ENCODE measurements at places on chromosomes 1 and 21.

- DNase-seq, result no peak
Observed at GRCh38 chr21:38986806-38987632, 181.3 kb downstream of the ETS2 start.

DNA sequence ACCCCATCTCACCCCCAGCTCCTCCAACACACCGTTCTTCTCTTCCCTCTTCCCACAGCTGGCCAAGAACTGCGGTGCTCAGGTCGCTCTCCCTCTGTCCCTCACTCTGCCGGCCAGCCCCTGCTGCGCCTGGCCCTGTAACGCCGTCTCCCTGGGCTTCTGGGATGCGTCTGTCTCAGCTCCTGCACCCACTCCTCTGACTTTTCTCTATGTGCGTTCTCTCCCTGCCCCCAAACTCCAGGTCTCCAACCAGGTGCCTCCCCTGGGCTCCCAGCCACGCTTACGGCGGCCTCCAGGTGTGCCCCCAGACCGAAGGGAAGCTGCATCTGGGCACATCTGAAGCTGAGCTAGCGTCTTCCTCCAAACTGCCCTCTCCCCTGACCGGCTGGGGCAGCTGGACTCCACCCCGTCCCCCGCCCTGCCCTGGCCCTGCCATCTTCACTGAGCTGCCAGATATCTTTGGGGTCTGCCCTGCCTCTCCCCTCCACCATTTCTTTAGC, 2.6 kb downstream of the KRTAP10-12 start:
- DNase-seq, result no peak

GRCh38 chr1:220896092-220896491, 16.8 kb downstream of the HLX start:
- no peak for DNase-seq

- no peak for DNase-seq
Observed at GRCh38 chr1:236834876-236835275, 39.8 kb downstream of the MTR start.

DNA sequence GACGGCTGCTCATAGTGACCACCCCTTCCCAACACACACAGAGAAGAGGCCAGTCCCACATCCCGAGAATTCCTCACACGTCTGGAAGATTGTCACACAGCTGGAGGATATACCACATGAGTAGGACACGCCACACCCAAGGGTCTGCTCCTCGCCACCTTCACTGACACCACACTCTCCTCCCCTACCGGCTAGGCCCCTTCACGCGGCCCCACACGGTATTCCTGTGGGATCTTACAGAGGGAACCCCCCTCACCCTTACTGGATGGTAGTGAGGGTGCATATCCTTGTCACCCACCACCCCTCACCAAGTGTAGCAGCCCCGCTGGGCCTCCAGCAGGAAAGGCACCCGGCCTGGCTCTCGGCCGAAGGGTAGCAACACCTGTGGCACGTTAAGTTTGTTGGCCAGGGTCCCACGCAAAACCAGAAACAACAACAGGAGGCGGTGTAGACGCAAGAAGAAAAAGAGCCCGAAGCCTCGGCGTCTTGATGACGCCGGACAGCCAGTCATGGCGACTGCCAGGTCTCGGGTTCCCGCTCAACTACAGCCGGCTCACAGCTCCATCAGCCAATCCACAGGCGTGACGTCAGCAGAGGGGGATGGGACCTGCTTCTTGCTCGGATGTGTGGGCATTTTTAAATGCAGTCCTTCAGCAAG, at the start of gene NUP210L:
NUP210L (minus strand) TSS at position 540 of the 658 bp plus-strand sequence.
- no peak for DNase-seq

DNA sequence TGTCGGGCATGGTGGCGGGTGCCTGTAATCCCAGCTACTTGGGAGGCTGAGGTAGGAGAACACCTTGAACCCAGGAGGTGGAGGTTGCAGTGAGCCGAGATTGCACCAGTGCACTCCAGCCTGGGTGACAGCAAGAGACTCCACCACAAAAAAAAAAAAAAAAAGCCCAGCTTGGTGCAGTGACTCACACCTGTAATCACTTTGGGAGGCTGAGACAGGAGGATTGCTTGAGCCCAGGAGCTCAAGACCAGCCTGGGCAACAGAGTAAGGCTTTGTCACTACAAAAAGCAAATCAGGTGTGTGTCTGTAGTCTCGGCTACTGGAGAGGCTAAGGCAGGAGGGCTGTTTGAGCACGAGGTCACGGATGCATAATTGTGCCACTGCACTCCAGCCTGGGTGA, 5.0 kb upstream of the H6PD start:
- no peak for DNase-seq

- no peak for DNase-seq
Observed at GRCh38 chr1:70948396-70949017, 99.1 kb downstream of the PTGER3 start.

DNA sequence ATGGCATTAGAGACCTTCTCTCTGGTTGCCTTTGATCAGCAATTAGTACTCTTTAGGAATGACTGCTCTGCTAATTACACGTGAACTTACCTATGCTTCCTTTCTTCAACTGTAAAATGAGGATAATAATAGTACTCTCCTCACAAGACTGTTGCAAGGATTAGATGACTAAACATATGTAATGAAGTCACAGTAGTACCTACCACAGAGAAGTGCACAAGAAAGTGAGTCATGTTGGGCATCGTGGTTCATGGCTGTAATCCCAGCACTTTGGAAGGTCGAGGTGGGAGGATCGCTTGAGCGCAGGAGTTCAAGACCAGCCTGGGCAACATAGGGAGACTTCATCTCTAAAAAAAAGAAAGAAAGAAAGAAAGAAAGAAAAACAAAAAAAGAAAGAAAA, 68.1 kb upstream of the AK4 start:
- no peak for DNase-seq

DNA sequence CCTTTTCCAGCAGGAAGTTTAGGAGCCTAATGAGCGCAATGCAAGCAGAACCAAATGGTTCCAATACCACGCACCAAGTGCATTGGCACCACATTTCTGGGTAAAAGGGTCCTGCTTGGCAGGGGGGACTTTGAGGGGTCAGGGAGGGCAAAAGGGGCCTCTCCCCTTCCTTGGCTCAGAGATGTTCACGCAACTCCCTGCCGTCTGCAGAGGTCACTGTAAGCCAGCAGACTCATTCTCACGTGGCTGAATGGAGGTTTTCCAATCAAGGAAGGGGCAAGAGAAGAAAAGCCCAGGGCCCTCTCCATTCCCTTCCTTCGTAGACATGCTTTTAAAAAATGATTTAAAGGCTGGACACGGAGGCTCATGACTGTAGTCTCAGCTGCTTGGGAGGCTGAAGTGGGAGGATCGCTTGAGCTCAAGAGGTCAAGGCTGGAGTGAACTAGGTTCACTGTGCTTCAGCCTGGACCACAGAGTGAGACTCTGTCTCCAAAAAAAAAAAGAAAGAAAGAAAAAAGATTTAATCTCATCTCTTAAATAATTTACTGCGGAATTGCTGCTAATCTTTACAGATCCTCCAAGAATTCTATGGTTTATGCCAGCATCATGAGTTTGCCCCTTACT, 80.3 kb downstream of the RUNX3 start:
- no peak for DNase-seq

GRCh38 chr1:94612525-94613204, 71.1 kb upstream of the F3 start:
- DNase-seq, result no peak

DNA sequence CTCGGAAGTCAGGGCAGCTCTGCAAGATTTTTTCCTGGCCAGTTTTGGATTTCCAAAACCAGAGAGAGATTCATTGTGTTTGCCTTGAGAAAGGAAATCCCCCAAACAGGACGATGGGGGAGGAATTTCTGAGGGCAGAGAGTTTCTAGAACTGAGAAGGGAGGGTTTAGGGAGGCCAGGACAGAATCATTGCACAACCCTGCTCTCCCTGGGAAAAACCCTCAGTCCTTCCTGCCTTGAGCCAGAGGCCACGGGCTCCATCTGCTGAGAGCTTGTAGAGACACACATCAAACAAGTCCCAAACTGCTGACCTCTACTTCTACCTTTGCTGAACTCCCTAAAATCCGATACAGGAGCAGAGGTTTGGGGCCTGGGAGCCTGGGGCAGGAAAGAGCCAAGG, 99.7 kb downstream of the NMNAT2 start:
- no peak for DNase-seq

DNA sequence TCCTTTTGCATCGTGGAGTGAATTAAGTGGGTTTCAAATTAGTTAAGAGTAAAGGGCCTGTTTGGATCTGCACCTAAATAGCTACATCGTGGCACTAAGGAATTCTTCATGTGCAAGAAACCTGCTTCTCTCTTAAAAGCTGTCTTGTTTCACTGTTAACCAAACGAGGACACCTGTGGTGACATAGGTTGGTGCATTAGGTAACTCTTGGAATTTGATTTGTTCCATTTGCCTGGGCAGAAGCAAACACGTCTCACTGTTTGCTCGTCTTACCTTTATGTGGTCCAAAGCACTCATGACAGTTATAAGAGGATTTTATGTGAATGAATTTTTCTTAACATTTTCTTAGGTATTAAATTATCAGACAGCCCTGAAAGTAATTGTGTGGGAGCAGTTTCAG, 60.9 kb downstream of the PRDM2 start:
- no peak for DNase-seq

DNA sequence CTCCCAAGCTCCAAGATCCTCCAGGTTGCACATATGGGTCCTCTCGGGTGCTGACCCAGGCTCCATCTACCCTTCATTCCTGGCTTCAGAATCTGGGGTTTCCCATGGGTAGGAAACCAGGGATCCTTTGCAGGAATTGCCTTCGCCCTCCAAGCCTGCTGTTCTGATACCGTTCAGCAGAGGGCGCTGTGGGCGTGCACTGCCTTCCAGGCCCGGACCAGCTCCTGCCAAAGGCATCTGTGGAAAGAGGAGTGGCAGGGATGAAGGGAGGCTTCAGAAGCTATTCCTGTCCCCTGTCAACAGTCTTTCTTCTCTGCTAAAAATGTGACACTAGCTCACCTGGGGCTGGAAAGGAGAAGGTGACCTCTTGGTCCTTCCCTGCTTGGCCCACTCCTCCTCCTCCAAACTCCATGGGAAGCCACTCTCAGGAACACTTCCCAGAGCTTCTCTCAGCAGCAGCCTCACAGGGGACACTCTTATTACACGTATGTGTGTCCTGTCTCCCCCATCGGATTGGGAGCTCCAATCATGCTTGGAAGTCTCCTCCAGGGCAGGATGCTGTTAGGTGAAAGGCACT, 71.2 kb downstream of the VWA5B1 start:
- peak; percentile 67 for DNase-seq

DNA sequence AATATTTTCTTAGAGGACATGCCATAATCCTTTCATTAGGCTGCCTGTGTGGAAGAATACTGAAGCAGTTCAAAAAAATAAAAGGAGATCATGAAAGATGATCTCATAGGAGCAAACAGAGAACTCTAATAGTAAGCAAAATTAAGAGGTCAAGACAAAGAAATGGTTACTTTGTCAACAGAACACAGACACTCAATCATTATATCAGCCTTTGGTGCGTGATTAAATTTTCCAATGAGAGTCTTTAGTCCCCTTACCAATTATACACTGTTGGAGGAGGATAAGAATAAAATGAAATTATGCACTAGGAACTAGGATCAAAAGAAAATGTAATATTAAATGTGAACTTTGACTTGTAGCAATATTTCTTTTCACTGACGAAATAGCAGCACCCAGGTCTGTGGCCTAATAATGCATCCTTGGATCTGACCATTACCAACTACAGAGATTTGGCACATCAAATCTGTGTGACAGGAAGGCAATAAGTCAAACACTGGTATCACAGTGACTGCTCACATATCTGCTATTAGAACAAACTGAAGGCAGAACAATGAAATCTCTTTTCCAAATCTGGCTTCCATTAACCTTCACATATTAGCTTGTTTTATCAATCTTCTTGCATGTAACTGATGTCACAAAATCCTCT, 1812.9 kb downstream of the PLA2G4A start:
- DNase-seq, result peak; percentile 5

GRCh38 chr21:14825514-14825974, 239.3 kb downstream of the NRIP1 start:
- DNase-seq, result no peak

- no peak for DNase-seq
Observed at GRCh38 chr1:43256675-43257570, 12.9 kb upstream of the TMEM125 start.
